ENCODE measurements at places on chromosomes 7 and 10.

DNA sequence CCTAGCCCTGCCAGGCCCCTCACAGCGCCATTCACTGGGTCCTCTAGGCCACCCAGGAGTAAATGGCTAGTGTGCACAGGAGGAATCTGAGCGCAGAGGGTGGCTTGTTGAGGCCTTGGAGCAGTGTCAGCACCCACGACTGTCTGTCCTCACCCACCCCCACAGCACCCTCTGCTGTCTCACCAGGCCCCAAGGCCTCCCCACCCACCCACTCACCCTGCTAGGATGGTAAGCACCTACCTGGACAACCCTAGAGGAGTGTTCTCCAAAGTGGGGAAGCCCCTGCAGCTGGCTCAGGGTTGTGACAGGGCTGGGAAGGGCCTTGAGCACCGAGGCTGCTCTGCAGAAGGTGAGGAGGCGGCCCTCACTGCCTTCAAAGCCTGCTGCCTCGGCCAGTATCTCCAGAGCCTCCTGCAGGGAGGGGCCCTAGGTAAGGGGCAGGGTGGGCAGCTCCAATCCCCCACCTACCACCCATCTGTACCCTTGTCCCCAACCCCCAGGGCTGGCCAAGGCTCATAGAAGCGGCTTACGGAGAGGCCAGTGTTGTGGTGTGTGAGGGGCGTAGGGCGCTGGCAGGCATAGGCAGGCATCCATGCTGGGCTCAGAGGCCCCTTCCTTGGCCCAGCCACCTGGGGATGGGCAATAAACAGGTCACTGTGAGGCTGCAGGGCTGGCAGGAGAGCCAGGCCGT is 2.9 kb downstream of the POLM start:
- DNase-seq: no peak

DNA sequence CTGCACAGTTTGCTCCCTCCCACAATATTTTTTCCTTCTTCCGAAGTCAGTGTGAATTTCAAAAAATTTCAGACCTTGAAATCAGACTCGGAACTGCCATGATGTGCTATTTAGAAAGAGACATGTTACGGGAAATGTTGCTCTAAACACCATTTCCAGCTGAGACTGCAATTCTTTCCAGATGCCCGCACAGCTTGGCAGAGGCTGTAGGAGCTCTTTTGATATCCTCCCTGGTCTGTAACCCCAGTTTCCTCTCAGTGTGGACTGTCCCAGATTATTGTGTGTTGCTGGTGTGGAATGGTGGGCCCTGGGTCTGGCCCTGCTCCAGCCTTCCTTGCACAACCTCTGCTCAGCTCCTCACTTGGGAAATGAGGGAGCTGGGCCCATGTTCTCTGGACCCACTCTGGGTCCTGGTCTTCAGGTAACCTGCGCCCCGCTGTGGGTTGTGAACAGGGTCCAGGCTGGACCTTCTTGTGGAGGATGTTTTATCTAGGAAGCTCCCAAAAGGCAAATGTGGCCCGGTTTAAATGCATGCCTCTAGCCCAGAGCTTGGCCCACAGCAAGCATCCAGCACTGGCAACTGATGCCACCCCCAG is 172.8 kb upstream of the CXCL12 start:
- DNase-seq: no peak

DNA sequence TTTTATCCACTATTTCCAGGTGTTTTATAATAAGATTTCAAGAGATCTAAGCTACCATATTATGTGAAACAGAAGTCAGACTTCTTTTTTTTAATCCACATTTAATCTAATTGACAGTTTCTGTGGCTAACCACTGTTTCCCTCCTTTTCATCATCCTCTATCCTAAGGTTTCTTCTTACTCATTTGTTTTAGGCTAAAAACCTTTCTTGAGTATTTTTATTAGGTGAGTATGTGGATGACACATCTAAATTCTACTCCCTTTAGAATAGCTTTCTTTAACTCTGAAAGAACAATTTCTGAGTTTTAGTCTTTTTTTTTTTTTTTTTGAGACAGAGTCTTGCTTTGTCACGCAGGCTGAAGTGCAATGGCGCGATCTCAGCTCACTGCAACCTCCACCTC is 62.7 kb downstream of the NPY start:
- no peak for DNase-seq

- DNase-seq: peak; percentile 91
Measured at GRCh38 chr7:74061840-74062539, 21.6 kb upstream of the LIMK1 start.

DNA sequence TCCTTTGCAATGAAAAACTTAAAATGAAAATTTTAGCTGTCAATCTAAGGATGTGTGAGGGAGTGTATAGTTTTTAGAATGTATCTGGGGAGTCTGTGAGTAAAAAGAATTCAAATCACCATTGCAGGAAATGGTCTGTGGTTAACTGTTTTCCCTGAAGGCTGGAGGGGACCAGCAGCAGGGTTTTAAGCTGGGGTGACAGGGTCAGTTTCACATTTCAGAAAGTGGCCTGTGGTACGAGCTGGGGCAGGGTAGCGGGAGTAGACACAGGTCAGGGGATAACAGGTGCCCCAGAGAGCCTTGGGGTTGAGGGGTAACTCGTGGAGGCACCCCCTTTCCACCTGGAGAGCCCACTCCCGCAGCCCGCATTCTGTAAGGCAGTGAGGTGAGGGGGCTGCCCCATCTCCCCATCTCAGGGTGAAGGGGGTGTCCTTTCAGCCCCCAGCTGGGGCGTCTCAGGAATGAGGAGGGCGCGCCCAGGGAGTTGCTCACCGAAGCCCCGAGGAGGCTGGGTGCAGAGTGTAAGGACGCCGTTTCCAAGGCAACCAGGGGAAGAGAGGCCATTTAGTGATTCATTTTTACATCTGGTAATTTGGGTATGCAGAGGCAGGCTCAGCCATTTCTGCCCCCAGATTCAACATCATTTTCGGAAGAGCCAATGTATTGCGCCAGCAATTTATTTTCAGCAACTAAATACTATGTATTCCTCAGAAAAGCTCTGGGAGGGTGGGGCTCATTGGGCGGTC is 168.9 kb downstream of the SLIT1 start:
- DNase-seq: no peak

GRCh38 chr10:9427209-9427608 is 1372.7 kb downstream of the GATA3 start:
- DNase-seq: no peak

DNA sequence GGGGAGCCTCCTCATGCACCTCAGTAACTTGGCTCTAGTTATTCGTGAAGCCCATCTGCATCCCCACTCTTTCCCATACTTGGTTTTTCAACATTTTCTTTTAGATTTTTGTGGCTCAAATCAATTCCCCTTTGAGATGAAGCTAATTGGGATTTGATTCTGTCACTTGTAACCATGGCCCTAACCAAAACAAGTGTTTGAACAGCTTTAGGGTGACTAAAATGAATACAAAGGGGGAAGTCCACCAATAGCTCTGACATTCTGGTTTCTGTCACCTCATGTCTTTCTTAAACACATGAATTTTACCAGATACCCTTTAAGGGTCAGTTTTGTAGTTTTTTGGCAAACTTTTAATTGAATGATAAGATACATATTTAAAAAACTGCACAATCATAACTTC is 87.0 kb downstream of the PCGF5 start:
- DNase-seq: no peak

- no peak for DNase-seq
Measured at GRCh38 chr10:60944910-60945297, 919 bp upstream of the RHOBTB1 start.

GRCh38 chr7:27992097-27992496 is 188.5 kb downstream of the JAZF1 start:
- peak; percentile 25 for DNase-seq

DNA sequence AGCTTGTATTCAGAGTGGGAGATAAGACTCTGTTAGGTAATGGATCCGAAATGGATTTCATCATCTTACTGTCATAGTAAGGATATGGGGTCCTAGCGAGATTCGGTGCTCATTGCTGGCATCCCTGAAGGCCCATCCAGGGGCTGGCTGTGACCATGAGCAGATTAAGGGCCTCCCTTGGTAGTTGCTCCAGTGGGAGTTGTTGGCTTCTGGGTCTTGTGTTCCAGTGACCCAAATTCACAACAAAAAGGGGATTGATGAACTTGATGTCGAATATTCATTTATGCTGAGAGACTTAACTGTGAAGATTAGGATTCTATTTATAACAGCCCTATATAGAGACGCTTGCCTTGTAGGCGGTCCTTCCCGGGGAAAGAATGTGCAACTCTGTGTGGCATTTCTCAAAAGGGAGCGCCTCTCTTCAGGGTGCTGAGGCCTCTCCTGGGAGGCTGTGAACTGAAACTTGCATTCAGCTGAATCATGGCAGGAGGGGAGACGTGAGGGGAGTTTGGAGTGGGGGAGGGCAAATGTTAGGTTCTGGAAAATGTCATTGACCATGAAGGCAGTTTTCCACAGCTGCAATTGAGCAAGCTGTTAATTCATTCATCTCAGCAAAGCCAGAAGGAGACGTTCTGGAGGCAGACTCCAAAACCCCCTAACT is 233.1 kb upstream of the FZD8 start:
- peak; percentile 59 for DNase-seq

DNA sequence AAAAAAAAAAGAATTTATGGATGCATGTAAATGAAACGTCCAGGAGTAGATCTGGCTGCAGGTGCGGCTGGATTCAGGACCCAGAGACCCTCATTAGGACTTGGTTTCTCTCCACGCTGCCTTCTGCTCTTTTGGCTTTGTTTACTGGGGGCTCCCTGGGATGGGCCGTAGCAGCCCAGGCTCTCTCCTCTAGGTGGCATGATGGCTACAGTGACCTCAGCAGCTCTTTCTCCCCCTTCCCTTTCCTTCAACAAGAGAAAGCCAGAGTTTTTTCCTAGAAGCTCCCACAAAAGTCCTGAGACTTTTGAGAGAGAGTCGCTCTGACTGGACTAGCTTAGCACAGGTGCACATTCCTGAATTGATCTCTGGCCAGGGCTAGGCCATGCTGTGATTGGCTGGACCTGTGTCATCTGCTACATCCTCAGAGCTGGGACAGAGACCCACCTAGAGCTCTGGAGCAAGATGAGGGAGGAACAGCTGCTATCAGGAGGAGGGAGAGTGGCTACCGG is 67.8 kb upstream of the PDCD4 start:
- peak; percentile 24 for DNase-seq

DNA sequence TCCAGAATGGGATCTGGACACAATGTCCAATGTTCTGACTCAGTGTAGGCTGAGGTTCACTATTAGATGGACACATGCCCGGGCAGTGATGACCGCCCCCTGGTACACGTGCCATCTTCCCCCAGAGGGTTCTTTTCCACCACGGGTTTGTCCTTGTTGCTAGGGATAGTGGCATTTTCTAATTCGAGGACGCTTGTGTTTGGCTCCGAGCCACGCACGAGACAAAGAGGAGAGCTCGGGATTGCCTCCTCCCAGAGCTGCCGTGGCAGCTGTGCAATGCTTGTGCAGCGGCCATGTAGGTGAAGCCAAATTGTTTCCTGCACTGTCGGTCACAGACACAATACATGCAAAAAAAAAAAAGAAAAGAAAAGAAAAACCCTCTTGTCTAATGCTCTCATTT is 207.5 kb downstream of the PAXIP1 start:
- no peak for DNase-seq

GRCh38 chr7:41573862-41574261 is 129.0 kb downstream of the INHBA start:
- DNase-seq: peak; percentile 23

- DNase-seq: no peak
Measured at GRCh38 chr10:6535156-6535764, 44.8 kb downstream of the PRKCQ start.

GRCh38 chr10:34601691-34602090 is 213.4 kb downstream of the PARD3 start:
- DNase-seq: no peak

- no peak for DNase-seq
Measured at GRCh38 chr10:89548673-89549072, 13.3 kb upstream of the SLC16A12 start.

DNA sequence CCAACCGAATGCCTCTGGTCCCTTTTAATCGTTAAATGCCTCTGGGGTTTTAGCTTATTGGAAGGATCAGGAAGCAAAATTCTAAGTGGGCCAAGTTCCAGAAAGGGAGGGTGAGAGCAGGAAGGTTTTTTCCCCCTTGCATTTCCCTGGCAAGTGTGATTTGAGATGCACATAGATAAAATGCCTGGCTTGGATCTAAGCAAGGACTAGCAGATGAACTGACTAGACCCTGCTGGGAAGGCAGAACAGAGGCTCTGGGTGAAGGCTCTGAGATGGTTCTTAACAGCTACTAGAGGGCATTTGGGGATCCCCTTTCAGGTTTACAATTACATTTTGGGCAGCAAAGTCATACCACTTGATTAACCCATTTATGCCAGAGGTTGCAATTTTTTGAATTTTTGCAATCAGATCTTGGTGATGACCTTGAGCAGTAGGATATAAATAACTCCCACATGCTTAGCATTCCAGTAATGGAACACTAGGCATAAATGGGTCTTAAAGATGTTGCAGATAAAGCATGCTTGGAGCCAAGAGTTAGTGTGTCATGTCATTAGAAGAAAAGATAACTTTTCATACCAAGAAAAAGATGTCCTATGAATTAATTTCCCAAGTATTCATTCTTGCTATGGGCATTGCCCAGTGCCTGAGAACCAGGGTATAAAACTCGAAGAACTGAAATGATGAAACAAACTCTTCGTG is 205.9 kb downstream of the SEC23IP start:
- DNase-seq: no peak

- DNase-seq: no peak
Measured at GRCh38 chr7:120344276-120344675, 71.3 kb downstream of the KCND2 start.

DNA sequence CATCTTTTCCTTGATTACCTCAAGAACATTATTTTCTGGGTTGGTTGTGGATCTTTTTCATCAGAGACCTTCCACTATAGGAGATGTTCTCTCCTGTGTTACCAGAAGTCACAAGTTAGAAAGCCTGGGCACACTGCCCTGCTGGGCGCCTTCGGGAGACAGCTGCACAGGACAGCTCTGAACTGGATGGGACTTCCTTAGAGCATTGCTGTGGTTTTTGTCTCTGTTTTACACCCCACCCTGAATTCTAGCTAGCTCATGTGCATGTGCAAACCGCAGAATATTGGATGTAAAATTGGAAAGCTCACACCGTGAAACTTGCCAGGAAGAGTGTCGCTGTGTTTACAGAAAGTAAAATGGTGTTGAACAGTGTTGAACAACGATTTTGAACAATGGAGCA is 54.4 kb upstream of the SEC61G start:
- DNase-seq: no peak

GRCh38 chr10:48255722-48256121 is 18.8 kb downstream of the FRMPD2 start:
- no peak for DNase-seq

DNA sequence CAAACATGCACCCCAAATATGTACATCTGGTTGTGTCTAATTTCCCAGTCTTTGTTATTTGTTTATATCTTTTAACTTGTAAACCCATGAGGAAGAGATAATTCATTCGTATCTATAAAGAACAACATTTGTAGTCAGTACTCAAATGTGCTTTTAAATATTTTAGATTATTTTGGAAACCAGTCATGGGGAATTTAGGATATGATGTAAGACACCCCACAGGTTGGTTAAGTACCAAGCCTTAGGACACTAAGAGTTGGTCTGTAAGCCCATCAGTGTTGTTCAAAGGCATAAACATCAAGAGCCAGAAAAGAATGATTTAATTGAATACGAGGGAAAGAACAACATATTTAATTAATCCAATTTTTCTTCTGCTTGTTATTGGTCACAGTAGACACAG is 421.1 kb upstream of the SEMA3C start:
- peak; percentile 14 for DNase-seq

GRCh38 chr7:3655635-3656034 is 354.6 kb downstream of the SDK1 start:
- no peak for DNase-seq

Data from IMR-90 (cell line).